COR-L47 (cell line): ENCODE measurements at places on chromosomes 4 and X.

- no peak for DNase-seq
Measured at GRCh38 chr4:95167805-95168204, 381.0 kb downstream of the UNC5C start.

- DNase-seq: no peak
Measured at GRCh38 chr4:175637762-175638161, 174.3 kb downstream of the GPM6A start.

DNA sequence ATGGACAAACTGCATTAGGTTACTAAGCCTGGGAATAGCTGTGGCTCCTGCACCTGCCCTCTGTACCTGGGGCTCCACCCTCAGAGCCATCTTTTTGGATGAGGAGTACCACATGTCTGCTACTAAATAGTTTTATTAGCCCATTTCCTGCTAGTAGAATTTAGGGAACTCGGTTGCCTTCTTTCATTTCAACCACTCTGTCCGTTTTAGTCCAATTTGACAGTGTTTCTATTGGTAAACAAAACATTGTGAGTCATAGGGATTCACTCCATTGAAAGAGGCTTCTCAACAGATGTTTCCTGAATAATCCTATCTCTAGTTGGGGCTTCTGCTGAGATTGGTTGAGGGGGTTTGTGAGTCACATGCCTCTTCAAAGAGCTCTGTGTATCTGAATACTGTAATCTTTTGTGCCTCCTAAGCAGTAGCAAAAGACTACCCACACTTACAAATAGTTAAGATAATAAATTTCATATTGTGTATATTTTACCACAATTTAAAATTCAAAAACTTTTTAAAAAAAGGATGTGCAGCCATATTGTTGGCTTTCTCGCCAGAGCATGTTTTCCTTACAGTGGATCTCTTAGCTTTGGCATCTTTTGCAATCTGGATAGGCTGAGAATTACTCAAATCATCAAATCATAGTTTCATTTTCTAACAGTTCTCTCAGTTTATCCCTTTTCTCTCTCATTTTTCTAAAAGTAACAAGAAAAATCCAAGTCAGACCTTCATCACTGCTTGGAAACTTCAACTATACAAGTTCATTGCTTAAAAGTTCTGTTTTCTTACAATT is 9.9 kb downstream of the FAM200B start:
- DNase-seq: no peak

GRCh38 chrX:31445542-31445941 is 373.7 kb upstream of the FTHL17 start:
- no peak for DNase-seq

GRCh38 chrX:143437439-143437838 is 79.8 kb downstream of the SPANXN3 start:
- DNase-seq: no peak

DNA sequence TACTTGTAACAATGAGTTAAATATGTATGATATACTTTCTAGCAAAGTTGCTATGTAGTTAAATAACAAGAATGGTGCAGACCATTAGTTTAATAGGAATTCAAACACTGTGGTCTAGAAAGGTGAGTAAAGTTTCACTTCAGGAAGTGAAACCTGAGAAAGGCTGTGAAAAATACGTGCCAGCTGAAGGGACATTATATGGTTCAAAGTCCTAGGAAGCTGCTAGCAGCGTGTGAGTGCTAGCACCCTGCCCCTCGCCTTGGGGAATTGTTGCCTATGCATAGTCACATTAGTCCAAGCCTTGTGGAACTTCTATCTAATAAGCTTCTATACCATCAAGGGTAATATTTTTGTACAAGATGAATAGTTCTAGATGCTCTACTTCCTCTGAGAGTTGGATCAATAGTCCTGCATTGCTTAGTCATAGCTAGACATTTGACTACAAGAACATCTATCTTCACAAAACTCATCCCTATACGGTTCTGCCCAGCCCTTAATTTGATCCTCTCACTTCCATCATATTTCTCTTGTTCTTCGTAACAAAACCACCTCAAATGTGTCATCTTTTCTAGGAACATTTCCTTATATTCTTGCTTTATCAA is 45.8 kb upstream of the ARSJ start:
- no peak for DNase-seq

- no peak for DNase-seq
Measured at GRCh38 chrX:105210258-105210657, 10.2 kb downstream of the TEX13A start.

- no peak for DNase-seq
Measured at GRCh38 chr4:137602436-137602835, 70.1 kb upstream of the PCDH18 start.

- DNase-seq: no peak
Measured at GRCh38 chr4:154076921-154077320, 288.0 kb upstream of the SFRP2 start.

GRCh38 chr4:128450326-128451120 is 162.9 kb upstream of the PGRMC2 start:
- DNase-seq: no peak

DNA sequence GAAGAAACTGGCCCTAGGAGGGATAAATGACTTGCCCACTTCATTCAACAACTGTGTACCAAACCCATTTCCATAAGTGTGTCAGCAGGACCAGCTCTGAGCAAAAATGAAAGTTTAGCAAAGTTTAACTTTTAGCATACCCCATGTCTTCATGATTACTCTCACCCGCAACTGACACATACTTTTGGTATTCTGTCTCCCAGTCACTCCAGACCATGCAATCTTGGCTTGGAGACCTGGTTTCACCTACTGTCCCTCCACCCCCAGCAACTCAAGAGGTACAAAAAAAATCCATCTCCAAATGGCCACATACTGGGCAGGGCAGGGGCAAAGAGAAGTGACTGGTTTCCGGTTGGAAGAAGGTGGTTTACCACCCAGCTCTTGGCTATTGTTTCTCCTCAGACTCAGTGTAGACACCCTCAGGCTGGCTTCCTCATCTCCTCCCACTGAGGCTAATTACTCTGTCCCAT is 79.8 kb downstream of the RLIM start:
- DNase-seq: no peak

DNA sequence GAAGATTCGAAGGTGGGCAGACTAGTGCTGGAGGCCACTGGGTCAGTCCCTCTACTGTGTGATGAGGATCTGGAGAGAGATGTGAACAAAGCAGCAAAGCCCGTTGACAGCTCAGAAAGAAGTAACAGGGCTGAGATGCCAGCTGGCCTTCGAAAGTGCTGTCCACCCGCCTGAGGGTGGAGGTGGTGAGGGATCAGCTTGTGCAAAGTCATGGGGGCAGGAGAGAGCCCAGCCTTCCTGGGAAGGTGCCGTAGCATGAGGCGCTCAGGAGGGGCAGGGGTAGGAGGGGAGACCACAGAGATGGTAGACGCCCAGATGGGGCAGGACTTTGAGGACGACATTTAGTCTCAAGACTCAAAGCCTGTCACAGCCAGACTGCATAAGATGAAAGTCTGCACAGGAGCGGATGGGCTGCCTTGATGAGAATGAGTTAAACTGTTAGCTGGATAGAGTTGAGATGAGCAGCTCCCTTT is 19.7 kb downstream of the TBC1D14 start:
- DNase-seq: no peak

DNA sequence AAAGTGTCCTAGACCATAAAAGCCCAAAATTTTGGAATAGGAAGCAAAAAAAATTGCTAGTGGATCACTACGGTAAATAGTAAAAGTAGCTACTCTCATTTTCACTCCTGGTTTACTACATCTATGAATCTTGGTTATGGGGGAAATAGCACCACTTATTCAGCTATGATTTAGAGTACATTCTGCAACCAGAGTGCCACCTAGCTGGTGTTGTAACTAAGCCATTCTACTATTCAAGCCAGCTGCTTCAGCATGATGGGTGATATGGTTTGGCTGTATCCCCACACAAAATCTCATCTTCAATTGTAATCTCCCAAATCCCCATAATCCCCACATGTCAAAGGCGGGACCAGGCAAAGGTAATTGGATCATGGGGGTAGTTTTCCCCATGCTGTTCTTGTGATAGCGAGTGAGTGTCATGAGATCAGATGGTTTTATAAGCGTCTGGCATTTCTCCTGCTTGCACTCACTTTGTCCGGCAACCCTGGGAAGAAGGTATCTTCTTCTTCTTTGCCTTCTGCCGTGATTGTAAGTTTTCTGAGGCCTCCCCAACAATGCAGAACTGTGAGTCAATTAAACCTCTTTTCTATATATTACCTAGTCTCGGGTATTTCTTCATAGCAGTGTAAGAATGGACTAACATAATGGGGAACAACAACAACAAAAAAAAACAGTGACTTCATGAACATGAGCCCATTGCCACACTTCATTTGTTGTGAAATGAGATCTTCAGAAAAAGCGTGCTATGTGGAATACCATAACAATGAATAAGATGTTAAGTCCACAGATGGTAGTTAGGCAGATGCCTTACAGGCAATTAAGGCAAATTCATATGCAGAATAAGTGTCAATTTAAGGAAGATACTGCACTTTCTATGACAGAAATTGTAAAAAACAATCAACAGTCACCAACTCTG is 280.1 kb downstream of the PABPC4L start:
- no peak for DNase-seq

GRCh38 chr4:123406872-123407271 is 10.3 kb downstream of the SPRY1 start:
- no peak for DNase-seq

DNA sequence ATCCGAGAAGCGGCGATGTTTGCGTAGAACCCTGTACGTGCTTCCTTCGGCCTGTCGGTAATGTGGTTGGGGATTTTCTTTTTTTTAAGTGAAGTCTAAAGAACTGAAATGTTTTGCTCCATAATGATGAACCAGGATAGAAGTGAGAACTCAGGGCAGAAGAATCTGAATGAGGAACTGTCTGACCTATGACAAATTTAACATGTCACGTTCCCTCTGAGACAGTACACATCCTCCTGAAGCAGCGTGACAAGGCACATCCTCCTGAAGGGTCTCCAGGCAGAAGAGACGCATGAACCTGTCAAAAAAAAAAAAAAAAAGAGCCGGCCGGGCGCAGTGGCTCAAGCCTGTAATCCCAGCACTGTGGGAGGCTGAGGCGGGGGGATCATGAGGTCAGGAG is 6.2 kb downstream of the CSF2RA start:
- DNase-seq: no peak

- DNase-seq: no peak
Measured at GRCh38 chrX:106278951-106279350, 110.8 kb downstream of the PWWP3B start.

DNA sequence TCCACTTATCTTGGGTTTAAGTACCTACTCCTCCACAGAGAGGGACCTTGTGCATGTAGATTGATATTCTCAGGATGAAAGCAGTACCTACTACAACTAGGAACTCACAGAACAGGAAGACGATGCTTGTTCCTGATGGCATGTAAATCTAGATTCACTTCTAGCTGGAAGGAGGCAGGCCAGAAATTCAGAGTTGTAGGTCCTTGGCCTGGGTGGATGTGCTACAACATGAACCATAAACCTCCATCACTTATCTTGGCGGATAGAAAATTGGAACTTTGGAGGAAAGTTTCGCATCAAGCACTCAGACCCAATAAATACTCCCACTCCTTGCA is 9.3 kb upstream of the SMIM20 start:
- DNase-seq: no peak

DNA sequence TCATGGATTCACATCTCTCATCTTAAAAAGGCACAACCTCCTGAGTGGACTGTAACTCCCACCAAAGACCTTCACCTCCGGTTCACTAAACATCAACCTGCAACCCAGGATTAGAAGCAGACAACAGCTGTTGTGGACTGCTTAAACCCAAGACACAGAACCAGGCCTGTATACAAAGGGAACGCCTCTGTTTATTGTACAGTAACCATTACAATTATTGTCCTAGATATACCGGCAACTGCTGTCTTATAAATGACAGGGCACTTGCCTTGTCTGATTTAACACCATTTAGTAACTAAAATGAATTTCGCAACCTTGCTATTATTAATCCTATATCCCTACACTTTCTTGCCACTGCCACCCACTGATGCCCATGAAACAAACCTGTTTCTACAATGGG is 22.8 kb upstream of the CSTF2 start:
- no peak for DNase-seq

GRCh38 chr4:152417673-152418072 is 118.2 kb downstream of the FBXW7 start:
- no peak for DNase-seq

DNA sequence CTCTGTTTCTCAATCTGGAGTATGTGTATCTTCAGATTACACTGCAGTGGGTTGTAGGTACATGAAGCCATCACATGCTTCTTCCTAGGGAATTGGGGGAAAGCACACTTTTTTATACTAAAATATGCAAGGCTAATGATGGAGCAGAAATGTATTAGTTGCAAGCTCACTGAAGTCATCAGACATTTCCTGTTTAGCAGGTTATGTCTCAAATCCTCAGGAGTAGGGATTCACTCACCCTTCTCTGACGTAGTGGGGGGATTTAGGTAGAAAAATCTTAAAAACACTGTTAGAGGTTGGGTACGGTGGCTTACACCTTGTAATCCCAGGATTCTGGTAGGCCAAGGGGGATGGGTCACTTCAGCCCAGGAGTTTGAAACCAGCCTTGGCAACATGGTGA is 128.4 kb upstream of the GPC4 start:
- no peak for DNase-seq

- no peak for DNase-seq
Measured at GRCh38 chr4:140837736-140838135, 81.6 kb upstream of the TBC1D9 start.

DNA sequence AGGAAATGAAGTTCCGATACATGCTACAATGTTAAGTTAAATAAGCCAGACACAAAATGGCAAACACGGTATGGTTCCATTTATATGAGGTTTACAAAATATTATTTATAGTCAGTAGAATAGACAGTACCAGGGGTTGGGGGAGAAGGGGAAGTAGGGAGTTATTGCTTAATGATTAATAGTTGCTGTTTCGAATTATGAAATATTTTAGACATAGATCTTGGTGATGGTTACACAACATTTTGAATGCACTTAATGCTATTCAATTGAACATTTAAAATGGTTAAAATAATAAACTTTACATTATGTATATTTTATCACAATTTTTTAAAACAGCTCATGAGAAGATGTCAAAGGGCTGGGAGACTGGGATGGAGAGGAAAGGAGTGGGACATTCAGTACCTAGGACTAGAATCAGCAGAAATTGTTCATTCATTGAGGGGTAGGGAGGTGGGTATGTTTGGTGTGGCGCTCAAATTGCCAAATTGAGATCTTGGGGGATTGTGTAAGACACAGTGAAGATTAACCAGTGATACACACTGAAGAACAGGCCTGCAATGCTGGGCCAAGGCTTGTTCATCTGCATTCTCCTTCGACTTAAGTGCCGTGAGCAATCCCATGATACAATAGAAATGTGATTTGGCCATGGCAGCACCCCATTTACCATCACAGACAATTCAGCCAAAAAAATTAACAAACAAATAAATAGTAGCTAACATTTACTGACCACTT is 165.6 kb upstream of the GALNT7 start:
- DNase-seq: no peak

- no peak for DNase-seq
Measured at GRCh38 chr4:75494563-75494962, 19.6 kb downstream of the RCHY1 start.

GRCh38 chrX:123217077-123217476 is 33.0 kb downstream of the GRIA3 start:
- DNase-seq: no peak

DNA sequence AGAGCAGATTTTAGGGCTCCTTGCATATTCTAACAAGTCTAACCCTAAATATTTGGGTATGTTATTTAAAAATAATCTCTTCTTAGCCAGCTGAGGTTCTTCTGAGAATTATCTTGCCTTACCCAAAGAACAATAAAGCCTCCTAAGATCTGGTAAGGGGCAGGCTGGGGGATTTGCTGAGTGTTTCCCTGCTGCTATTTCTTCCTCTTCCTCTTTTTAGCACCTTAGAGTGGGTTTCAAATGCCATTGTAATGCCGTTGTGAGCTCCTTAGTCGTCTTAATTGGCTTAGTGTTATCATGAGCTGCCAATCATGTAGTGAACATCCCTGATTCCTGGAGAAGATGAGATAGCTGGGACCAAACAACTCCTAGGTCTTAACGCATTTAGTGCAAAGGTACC is 15.4 kb downstream of the STOX2 start:
- DNase-seq: no peak
